Hematopoietic multipotent progenitor cell treated with erythropoietin and hydrocortisone succinate and interleukin-3 and kit ligand, for 4 days (in vitro differentiated cells): ENCODE measurements at places on chromosomes 13 and 19.

DNA sequence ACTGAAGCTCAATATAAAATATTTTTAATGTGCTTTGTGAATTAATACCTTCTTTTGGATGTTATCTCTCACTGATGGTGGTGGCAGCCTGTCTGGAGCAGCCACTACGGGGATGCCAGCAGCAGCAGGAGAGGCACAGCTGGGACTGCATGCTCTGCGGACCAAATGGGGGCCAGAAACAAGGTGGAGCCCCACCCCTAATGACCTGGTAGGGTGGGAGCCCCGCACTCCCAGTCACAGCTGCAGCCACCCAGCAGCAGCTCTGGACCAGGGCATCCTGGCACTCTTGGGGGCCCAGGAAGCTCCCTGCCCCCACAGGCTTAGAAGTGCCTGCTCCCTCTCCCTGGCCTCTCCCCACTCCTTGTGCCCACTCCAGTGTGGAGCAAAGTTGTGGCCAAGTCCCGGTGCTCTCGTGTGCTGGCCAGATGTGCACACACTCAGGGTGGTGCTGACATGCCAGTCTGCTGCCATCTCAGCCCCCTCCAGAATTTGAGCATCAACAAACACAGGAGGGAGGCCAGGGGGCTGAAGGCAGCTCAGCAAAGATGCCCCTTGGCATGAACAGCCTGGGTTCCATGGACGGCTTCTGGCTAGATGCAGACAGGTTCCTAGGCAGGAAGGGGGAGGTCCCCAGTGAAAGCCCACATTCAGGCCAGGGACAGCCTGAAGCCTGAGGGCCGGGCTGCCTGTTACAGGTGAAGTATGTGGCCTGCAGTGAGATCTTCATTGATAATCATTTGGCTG, 696.7 kb upstream of the SLITRK5 start:
- no peak for DNase-seq

DNA sequence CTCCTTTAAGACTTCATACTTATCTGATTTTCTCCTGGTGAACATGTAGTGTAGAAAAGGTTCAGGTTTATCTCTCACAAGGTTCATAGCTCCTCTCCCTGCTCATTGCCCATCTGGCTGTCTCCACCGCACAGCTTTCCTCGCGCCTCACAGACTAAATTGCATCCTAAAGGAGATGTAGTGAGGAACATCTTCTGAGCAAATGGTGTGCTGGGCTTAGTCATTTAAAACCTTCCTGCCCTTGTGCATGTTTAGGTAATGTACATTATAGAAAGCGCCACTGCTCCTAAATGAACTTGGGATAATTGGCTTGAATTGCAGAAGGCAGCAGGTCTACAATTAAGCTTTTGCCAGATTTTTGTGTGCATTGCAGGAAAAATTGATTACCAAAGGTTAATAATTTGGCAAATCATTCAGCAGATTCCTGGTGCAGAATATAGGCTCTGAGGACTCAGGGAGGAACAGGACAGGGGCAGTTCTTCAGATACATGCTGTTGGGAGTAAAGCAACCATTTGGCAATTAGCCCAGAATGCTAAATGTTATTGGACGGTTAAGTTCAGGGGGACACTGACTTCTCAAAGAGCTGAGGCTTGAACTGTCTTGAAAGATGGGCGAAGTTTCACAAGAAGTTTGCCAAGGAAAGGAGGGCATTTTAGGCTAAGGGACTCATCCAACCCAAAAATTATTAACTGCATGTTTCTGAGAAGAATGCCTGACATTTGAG, 108.4 kb upstream of the CLDN10 start:
- DNase-seq, result no peak

GRCh38 chr19:34976611-34977010, 12.6 kb upstream of the ZNF792 start:
- DNase-seq, result no peak

DNA sequence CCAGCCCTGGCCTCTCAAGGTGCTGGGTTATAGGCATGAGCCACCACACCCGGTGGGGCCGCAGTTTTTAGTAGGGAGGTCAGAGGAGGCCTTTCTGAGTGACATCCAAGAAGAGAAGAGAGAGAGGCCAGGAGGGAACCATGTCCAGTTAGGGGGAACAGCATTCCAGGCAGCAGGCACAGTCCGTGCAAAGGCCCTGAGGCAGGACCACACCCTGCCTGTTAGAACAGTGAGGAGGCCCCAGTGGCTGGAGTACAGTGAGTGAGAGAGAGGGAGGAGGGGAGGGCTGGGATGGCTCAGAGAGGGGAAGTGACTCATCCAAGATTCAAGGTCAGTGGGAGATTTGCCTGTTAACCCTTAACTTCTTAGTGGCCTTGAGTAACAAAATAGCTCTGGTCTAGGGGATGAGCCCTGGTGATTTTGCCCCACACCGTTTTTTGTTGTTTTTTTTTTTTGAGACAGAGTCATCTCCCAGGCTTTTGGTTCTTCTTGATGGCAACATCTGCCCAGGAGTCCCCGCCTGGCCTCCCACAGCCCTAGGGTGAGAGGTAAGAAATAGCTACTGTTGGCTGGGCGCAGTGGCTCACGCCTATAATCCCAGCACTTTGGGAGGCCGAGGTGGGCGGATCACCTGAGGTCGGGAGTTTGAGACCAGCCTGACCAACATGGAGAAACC, 2.7 kb upstream of the PLIN3 start:
- peak; percentile 93 for DNase-seq

- no peak for DNase-seq
These were observed 110.3 kb upstream of the TDRD3 start for GRCh38 chr13:60286707-60287106.

DNA sequence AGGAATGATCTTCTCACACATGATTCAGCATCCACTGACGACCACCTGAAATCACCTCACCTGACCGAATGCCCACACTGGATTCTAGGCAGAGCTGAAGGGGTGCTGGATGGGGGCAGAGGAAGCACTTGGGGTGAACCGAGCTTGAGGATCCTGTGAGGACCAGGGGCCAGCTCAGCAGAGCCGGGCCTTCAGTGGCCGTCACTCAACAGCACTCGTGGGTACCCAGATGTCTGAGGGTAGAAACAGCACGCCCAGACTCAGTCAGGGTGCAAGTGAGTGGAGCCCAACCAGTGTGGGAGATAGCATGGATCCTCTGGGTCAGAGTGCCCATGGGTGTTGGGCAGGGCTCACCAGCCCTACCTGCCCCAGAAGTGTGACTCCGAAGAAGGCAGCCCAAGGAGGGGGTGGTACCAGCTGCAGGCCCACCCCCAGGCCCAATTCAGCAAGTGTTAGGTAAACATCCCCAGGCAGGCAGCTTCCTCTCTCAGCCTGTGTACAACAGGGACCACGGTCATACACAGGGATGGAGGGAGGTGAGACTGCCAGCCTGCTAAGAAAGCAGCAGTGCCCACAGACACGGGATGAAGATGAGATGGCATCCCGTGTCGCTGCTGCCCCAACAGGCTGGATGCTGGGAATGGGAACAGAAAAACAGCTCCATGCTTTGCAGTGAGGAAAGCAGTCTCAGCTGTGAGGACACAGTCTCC, 16.6 kb downstream of the GJA3 start:
- no peak for DNase-seq

DNA sequence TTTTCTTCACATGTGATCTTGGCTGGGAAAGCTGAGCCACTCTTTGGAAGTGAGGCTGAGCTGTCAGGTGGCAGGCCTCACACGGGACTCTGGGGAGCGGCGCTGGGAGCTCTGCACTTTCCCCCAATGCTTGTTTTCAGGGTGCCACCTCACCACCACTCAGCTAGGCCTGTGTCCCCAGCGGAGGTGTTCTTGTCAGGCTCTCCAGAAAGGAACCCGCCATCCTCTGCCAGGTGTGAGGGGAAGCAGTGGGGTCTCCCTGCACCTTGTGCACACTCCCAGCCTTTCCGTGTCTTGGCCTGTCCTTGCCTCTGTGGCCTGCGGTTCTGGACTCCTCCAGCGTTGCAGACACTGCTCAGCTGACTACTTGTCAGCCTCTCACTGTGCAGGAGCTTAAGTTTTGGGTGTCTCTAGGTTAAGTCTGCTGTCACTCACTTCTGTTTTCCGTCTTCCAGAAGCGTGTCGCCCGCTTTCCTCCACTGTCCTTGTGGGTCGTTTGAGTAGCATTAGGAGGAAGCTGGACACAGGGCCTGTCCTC, 51.9 kb downstream of the GGACT start:
- DNase-seq, result no peak

GRCh38 chr13:21833921-21834320, 163.0 kb downstream of the FGF9 start:
- no peak for DNase-seq

DNA sequence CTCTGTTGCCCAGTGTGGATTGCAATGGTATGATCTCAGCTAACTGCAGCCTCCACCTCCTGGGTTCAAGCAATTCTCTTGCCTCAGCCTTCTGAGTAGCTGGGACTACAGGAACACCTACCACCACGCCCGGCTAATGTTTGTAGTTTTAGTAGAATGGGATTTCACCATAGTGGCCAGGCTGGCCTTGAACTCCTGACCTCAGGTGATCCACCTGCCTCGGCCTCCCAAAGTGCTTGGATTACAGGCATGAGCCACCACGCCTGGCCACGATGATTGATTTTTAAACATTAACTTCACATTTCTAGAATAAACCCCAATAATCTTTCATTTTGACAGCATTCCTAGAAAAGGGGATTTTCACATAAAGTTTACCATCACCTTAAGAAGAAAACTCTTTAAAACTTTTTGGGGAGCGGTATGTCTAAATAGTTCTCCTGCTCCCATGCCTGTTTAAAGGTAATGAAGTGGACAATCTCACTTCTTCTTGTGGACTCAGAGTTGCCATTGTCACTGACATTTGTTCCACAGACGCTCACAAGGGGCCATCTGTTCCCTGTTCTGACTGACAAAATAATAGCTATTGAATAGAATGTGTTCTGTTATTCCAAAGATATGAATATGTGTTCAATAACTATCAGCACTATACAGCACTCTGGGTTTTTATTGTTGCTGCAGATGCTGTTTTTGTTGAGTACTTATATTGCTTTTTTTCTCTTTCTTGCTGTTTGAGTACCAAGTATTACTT, 66.1 kb upstream of the C1QTNF9B start:
- no peak for DNase-seq

GRCh38 chr19:6971366-6971765, 49.9 kb downstream of the MBD3L2B start:
- no peak for DNase-seq

- DNase-seq, result no peak
These were observed 99.7 kb upstream of the RXFP2 start for GRCh38 chr13:31639443-31640163.

DNA sequence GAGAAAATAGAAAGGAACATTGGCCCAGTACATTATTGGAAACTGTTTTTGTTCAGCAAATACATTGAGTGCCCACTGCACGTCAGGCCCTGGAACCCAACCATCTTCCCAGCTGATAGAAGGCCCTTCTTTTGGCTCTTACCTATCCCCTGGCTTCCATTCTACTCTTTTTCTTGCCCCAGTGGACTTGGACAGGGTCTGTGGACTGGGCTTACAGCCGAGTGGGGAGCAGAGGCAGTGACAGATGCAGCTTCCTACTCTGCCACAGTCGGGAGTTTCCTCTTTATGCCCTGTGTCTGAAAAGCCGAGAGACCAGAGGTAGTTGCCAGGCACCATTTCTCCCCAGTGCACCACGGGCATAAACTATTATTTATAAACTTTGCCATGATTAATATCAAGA, 70.4 kb downstream of the ARHGAP35 start:
- peak; percentile 33 for DNase-seq

GRCh38 chr19:29680447-29680846, 15.2 kb downstream of the PLEKHF1 start:
- DNase-seq, result peak; percentile 86

DNA sequence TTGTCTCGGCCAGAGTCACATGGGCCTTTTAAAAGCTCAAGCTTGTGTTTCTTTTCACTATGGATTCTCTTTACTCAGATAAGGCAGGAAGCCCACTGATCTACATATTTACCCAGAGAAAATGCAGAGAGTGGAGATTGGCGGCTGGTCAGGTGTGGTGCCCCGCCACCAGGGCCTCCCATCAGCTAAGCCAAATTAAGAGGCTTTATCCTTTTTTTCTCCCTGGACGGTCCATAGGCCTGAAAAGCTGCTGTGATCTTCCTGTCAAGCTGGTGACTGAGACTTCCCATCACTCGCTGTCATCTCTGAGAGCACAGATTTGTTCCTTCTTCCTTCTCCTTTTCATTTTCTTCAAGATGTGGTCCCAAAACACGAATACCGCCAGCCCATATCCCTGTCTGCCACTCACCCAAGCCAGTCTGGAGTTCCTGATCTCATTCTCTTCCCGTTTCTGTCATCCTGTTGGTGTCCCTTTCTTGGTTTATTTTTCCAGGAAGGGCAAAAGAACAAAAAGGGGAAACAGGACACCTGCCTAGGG, 1.9 kb downstream of the SAFB start:
- peak; percentile 22 for DNase-seq

DNA sequence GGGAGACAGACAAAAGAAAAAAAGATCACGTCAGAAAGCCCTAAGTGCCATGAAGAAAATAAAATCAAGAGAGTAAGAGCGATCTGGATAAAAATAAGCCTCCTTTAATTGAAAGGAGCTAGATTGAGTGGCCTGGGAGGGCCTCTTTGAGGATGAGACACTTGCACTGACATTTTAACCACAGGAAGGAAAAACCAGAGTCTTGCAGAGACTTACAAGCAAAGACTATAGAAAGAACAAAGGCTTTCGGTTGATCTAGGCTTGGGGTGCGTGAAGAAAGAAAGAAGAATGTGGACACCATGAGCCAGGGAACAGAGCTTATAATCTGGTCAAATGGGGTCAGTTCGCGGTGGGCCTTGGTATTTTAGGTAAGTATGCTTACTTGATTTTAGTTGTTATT, 342.7 kb downstream of the COG6 start:
- DNase-seq, result no peak

DNA sequence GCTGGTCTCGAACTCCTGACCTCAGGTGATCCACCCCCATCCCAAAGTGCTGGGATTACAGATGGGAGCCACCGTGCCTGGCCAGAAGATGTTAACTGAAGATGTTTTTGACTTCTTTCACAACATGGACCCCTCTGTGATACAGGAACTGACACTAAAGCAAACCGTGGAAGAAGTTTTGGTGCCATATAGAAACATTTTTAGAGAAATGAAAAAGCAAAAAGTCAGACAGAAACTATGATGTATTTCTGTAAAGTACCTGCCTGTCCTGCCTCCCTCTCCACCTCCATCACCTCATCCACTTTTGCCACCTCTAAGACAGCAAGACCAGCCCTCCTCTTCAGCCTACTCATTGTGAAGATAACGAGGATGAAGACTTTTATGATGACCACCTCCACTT, 11.3 kb downstream of the FBXO27 start:
- DNase-seq, result no peak

GRCh38 chr13:111899714-111900389, 167.1 kb upstream of the SOX1 start:
- DNase-seq, result no peak

- no peak for DNase-seq
These were observed 475.5 kb downstream of the TSHZ3 start for GRCh38 chr19:30873691-30874090.

- no peak for DNase-seq
These were observed 78.5 kb downstream of the FGF9 start for GRCh38 chr13:21749410-21749809.

DNA sequence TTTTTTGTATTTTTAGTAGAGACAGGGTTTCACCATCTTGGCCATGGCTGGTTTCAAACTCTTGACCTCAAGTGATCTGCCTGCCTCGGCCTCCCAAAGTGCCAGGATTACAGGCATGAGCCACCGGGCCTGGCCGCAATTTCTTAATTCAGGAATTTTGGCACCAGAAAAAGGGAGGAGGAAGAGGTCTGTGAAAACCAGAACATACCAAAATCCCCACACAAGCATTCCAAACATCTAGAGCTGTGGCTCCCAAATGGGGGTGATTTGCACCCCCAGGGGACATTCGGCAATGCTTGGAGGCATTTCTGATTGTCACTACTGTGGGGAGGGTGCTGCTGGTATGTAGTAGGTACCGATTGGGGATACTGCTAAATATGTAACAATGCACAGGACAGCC, 40.2 kb upstream of the ABCC4 start:
- DNase-seq, result no peak
